ENCODE measurements at places on chromosomes 5 and 9. TPM values are rescaled to one million over a fixed set of nuclear protein-coding genes. Genes with fewer than 3 reads are reported as not detected.

Gene GNA14
- 0.73 TPM for total RNA-seq

Gene RFX3
- total RNA-seq = 1.1 TPM

Gene DOCK8
- under 0.01 TPM for total RNA-seq

Gene FOXI1
- not detected for total RNA-seq

Gene GNAQ
- 25.0 TPM for total RNA-seq

Gene PCDHGC5
- 2.9 TPM for total RNA-seq

Gene C5orf58
- not detected for total RNA-seq

Measured in subcutaneous preadipocyte (primary cell).